ENCODE measurements at places on chromosomes 11 and 22.

- no peak for DNase-seq
Observed at GRCh38 chr11:29985248-29985647, 31.6 kb downstream of the KCNA4 start.

DNA sequence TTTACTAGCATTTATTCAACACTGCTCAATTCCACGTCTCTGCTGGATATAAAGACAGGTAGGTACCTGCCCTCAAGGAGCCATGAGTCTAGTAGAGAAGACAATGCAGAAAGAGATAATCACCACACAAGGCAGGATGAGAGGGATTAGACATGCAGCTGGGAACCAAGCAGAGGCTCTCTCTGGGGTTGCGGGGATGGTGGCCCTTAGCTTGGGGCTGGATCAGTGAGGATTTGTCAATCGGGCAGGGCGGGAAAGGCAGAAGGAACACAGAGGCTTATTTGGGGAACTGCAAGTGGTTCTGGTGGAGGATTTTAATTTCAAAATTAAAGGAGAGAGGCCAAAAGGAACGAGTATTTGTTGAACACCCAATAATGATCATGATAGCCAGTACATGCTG, 8.5 kb upstream of the DMC1 start:
- DNase-seq = no peak

- no peak for DNase-seq
Observed at GRCh38 chr22:42052765-42053164, 17.8 kb downstream of the NAGA start.

GRCh38 chr11:70204466-70204799, 1.3 kb downstream of the FADD start:
- no peak for DNase-seq

Measured in breast epithelium (tissue), 4 donors.